Skeletal muscle cell (primary cell): ENCODE measurements at places on chromosomes 12 and 14.

DNA sequence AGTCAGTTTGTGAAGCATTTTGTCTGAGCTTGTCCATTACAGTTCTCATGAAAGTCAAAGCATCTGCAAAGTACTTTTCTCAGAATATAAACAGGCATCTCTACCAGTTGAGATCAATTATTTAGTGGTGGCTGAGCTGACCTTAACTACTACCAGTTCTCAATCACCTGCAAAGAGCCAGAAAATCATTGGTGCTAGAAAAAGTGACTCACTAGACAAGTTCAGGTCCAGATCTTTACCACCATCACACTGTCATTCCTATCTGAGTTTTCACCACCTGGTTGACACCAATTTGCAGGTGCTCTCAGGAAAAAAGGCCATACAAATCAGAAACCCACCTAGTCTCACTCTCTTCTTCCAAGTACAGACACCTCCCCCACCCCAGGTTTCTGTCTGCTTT is 33.3 kb downstream of the ITPR2 start:
- DNase-seq = no peak

GRCh38 chr12:50606675-50607375 is 102.0 kb downstream of the DIP2B start:
- no peak for DNase-seq

DNA sequence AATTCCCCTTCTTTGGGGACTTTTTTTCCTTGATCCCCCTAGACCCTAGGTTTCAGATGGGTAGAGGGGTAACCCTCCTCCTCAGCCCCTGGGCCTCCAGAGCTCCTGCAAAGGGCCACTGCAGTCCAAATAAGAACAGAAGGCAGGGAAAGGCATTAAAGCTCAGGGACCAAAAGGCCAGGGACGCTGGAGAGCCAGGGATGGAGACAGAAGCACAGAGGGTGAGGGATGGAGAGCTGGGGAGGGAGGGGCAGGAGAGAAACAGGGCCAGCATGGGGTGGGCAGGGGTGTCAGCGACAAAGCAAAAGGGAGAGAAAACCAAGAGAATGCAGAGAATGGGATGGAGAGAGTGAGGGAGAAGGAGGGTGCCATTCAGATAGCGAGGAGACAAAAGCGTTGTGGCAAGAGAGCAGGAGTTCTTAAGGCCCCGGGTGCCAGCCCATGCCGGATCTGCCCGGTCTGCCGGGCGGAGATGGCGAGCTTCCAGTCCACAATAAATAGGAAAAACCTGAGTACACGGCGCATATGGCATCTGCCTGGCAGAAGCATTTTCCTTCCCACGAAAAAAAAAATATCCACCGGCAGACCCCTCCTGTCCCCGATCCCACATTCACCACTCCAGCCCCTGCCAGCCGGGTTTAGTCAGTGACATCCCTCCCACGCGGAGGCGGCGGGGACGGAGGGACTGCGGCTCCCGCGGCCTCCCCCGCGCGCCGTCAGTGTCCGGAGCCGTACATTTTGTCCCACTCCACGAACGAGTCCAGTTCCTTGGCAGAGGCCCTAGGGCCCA is 28.6 kb downstream of the FIGNL2 start:
- DNase-seq = no peak

- DNase-seq = no peak
Observed at GRCh38 chr14:87745507-87746118, 247.4 kb downstream of the GALC start.

- DNase-seq = no peak
Observed at GRCh38 chr12:101784376-101784775, 45.1 kb upstream of the SYCP3 start.

DNA sequence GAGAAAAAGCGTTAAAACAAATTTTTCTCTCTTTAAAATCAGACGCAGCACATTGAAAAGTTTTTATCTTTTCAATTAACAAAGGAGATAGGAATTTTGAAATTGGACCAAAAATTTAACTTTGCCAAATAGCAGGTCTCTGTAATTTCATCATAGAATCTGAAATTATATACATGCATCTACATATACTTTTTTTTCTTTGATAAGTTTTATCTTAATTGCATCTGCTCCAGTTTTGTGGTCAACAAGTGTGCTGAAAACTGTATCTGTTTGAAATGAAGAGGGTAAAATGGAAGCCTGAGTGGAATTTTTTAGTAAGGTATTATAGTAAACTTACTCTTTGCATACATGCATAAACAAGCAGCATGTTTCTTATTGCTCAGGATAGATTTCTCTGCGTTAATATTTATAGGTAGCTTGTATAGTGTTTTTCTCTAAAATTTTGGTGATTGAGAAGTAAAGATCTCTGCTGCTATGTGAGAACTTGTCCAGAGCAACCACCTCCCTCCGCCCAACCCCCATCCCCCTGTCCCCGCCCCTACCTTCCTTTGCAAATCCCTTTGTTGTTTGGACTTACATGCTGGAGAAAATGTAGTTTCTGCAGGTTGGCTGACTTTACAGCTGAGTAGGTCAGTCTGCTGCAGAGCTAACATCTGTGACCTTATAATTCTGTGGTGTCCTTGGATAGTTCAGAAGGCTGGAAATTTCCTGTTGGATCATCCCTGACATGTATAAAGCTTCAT is 64.6 kb downstream of the VRK1 start:
- no peak for DNase-seq

DNA sequence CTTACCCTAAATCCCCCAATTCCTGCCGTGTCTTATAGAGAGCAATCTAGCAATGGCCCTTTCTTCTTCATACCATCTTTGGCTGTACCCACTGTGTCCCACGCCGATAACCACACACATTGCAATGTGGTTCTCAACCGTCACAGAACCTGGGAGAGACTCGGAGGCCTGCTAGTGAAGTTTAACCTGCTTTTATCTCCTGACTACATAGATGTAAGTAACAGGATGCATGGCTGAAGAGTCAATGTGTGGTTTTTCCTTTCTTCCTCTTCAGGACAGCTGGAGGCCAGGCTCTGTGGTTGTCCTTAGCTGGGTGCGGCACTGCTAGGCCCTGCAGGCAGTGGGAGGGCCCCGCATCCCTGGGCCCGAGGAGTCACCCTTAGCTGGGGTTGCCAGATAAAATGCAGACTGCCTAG is 51.3 kb downstream of the ZNF664 start:
- no peak for DNase-seq

DNA sequence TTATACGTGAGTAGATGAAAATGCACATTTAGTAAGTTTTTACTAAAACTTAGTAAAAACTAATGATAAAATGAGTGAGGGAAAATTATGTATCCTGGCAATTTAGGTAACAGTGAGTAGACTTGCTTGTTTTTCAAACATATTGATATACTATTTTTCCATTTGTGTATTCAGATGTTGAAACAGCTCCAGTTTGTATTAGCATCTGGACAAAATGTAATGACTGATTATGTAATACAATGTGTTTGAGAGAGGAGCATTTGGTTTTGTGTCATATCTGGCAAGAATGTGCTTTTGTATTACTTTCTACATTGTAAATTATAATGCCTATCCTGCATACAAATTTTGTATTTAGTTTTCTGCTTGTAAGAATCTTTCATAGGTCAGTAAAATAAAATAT is 5.6 kb downstream of the CNOT2 start:
- DNase-seq = no peak

- DNase-seq = no peak
Observed at GRCh38 chr14:45222485-45223262, 30.3 kb downstream of the MIS18BP1 start.

GRCh38 chr12:2803635-2804392 is 8.7 kb upstream of the ITFG2 start:
- DNase-seq = no peak

GRCh38 chr12:109885616-109886015 is 5.3 kb upstream of the GLTP start:
- no peak for DNase-seq

DNA sequence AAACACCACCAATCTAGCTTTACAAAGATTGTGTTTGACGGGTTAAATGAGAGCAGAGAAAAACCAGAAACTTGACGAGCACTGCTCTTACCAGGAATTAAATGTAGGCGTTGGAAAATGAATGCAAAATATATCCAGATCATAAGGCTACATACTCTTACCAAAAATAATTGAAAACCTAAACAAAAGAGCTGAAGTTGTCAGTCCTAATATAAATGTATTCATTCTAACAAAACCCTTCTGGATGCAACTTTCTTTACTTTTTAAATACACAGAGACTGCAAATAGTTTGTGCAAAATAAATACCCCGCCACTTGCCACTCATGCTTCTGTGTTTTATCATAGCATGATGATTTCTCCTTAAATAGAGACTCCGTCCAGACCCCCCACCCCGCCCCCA is 32.7 kb downstream of the RAD9B start:
- no peak for DNase-seq

DNA sequence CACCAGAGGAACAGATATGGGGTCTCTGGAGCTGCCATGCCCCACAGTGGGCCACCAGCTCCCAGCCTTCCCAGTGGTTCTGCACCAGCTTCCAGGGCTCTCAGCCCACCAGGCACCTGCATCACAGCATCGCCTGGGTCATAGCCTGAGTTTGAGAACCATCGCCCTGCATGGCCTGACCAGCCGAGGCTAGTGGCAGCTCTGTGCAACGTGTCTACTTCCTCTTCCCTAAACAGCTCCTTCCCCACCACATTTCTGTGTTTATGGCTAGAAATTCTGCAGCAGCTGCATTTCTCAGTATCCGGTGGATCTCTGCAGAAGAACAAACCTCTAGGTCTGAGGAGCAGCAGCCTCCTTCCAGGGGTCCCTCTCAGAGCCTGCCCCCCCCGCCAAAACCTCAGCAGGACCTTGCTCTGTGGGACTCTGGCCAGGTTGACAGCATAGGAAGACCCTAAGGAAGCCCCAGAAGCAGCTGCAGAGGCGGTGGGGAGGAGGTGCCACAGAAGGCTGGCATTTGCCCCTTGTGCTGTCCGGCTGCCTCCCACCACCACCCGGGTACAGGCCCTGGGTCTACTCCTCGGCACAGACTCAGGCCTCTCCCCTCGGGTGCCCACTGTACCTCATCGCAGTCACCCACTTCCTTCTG is 47.7 kb downstream of the PSMA6 start:
- no peak for DNase-seq

DNA sequence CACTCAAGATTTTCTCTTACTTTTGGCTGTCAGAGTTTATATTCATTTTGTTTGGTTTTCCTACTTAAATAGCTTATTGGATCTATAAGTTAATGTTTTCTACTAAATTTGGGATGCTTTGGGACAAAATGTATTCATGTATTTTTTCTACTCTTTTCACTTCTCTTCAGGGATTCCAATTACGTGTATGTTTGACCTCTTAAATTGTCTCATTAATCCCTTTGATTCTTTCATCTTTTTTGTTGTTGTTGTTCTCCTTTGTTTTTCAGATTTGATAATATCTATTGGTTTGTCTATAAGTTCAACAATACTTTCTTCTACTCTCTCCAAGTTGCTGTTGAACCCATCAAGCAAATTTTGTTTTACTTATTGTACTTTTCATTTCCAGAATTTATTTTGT is 34.2 kb downstream of the PMCH start:
- DNase-seq = no peak

GRCh38 chr12:1056390-1056789 is 65.4 kb downstream of the ERC1 start:
- DNase-seq = no peak

GRCh38 chr14:75331471-75331870 is 52.8 kb downstream of the FOS start:
- no peak for DNase-seq

DNA sequence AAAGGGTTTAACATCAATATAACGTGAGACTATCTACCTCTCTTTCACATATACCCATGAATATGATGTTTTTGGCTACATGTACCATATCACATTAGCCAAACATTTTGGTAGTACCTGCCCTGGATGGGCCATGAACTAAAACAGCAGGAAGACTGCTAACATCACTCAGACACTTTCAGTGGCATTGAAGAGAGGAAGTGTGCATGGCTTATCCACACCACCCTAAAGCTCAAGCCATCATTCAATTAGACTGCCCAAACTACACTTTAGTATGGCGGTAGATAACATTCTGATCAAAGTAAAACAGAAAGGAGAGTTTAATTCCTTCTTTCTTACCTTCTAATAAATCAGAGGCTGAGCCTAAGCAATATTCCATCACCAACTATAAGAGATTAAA is 103.0 kb downstream of the PEBP1 start:
- DNase-seq = no peak

DNA sequence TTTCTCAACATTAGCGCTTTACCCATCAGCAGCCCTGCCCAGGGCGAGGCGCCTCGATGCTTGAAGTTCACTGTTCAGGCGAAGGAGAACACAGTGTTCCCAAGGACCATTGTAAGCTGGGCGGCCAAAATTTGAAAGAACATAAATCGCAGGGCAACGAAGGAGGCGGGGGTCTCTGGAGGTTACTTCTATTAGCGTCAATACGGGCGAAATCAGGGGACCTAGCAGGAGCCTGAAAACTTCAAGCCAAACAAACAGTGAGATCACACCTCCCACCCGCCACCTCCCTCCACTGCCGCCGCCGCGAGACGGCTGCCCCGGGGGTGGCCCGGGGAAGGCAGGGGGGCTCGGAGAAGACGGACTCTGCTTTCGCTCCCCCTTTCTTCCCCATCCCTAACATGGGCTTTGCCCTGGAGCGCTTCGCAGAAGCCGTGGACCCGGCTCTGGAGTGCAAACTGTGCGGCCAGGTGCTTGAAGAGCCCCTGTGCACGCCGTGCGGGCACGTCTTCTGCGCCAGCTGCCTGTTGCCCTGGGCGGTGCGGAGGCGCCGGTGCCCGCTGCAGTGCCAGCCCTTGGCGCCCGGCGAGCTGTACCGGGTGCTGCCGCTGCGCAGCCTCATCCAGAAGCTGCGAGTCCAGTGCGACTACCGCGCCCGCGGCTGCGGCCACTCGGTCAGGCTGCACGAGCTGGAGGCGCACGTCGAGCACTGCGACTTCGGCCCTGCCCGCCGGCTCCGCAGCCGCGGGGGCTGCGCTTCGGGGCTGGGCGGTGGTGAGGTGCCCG is at the start of gene PDZRN4:
Gene PDZRN4 (plus strand): TSS at position 263 of the 783 bp plus-strand sequence.
- no peak for DNase-seq

DNA sequence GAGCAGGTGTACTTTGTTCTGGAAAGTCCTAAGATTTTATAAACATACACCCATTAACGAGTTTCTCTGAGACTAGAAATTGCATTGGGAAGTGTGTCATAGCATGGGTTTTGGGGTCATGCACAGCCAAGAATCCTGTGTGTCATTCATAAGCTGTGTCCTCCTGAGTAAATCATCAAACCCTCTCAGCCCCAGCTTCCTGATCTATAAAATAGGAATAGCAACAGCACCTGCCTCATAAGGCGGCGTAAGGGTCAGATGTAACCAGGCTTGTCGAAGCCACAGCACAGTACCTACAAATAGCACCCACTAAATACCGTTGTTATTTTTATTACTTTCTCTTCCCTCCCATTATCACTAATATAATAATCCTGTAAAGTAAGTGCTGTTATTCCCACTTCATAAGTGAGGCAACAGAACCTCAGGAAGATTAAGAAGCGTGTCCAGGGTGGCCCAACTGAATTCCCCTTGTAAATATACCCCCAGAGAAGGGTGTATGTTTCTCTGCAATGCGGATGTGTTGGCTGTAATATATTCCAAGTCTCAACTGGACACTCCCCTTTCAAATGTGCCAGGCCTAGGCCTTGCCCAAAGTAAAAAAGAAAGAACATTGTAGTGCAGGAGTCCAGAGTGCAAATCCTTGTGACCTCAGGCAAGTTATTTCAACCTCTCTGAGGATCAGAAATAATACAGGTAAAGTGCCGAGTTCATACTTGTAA is 188.3 kb upstream of the BCL2L14 start:
- DNase-seq = no peak

GRCh38 chr12:48991247-48992050 is 7.7 kb downstream of the DDN start:
- DNase-seq = no peak
